ENCODE measurements at places on chromosomes 4 and X.

DNA sequence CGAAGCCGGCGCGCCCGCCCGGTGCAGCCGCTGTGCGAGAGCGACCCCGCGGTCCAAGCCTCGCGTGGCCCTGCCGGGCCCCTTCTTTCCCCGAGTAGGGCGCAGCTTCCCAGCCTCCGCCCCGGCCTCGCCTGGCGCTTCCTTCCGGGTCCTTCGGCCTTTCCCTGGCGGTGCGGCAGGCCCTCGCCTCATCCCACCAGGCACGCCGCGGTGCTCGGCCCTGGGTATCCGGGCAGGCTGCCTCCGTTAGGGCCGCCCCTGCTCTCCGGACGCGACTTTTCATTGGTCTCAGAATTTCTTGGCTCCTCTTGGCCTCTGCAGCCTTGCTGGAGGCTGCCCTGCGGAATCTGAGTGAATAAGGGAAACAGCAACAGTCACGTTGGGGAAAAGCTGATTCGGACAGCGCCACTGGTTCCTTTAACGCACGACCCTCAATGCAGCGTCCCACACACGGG is 429 bp downstream of the UVSSA start:
- DNase-seq, result no peak

DNA sequence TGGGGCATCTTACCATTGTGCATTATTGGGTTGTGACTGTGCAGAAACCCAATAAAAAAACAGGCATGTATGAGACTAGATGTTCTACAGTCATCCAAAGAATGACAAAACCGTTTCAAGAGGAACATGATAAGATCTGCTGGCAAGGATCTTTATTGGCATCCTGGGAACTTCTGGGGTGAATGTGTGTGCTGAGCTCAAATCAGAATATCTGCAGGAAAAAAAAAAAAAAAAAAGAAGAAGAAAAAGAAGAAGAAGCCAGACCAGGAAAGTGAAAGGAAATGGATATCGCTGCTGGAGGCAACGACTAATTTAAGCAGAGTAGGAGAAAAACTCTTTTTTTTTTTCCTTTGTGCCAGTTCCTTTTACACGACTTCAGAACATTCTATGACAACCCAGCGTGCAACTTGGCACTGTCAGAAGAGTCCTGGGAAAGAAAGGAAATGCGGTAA is 484.2 kb upstream of the BOD1L1 start:
- DNase-seq, result no peak

DNA sequence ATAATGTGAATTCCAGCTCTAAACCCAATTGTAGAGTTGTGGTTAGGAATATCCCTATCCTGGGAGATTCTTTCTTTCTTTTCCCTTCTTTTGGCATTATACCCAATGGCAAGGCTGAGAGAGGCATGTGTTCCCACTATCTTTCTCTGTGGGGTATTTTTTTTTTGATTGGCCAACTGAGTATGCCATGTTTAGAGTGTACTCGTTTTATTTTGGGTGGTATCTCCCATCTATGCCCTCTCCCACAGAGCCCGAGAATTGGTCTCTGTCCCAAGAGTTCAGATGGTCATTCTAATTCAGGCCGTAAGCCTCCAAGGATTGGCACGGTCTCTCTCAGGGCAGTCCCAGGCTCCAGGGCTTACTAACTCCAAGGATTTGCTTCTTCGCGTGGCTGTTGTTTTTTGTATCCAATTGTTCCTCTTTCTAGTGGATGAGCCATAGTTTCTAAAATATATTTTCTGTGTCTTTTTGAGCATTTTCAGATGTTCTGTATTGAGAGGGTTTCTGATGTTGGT is 198.8 kb downstream of the SLC4A4 start:
- no peak for DNase-seq

DNA sequence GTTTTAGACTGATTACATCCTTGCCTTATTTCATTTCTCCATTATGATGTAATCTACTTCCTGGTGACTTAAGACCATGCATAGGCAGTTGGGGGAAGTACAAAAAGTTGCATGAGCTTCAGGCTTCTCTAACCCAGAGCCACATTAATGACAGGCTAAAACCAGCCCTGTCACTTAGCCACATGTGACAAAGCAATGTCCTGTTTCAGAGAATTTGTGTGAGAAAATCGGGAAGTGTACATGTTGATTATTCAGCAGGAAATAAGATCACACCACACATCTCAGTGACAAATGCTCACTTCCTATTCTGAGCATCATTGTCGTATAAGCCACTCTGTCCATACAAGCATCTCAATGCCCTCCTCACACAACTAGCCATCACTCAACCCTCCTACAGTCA is 98.5 kb upstream of the MAGEB16 start:
- DNase-seq, result no peak

- DNase-seq, result no peak
These were observed 303.5 kb downstream of the BMPR1B start for GRCh38 chr4:95061220-95061619.

DNA sequence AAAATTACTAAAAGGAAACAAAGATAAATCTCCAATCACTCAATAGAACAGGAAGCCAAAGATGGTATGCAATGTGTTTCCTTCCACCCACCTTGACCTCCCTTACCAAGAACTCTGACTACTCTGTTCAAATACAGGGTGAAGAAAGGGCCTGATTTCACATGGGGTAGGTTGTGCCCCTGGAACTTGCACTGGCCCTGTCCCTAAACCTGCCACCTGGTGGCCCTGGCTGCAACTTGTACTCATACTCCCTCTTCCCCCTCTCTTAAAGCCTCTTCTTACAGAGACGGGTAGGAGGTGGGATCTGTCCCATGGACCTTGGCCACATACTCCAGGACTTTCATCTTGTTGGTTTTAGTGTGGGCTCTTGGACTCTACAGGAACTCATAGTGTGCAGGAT is 17.3 kb upstream of the TMEM185A start:
- no peak for DNase-seq

- DNase-seq, result no peak
These were observed 7.6 kb downstream of the TIGD4 start for GRCh38 chr4:152771741-152772533.

GRCh38 chr4:85496126-85496849 is 21.3 kb downstream of the ARHGAP24 start:
- DNase-seq, result no peak

GRCh38 chrX:31036895-31037294 is 34.9 kb downstream of the FTHL17 start:
- DNase-seq, result peak; percentile 17

GRCh38 chrX:47854474-47854873 is 17.8 kb downstream of the ZNF81 start:
- DNase-seq, result no peak

- DNase-seq, result no peak
These were observed 72.4 kb downstream of the YIPF6 start for GRCh38 chrX:68571292-68571609.

DNA sequence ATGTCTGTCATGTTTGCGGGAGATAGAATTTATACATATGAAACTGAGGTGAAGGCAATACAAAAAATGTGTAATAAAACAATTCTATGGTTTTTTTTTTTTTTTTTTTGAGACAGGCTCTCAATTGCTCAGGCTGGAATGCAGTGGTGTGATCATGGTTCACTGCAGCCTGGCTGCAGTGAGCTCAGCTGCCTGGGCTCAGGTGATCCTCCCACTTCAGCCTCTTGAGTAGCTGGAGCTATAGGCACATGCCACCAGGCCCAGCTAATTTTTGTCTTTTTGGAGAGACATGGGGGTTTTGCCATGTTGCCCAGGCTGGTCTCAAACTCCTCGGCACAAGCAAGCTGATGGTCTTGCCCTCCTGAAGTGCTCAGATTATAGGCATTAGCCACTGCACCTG is 10.1 kb downstream of the RADX start:
- DNase-seq, result no peak

DNA sequence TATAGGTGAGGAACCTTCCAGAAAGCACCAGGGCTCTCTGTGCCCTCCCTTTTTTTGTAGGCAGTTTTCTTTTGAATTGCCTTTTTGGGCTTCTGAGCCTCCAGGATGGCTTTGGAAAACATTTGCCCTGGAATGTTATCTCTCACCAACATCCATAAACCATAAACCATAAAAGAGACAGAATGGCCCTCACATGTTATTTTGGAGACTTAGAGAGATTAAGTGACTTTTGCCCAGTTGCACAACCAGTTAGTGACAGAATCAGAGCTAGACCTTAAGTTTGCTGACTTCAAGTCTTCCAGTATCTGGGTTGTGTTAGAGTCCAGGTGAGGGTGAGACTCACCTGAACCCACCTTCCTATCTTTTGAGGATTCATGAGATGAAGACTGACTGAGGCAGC is 153.0 kb upstream of the STX18 start:
- no peak for DNase-seq

DNA sequence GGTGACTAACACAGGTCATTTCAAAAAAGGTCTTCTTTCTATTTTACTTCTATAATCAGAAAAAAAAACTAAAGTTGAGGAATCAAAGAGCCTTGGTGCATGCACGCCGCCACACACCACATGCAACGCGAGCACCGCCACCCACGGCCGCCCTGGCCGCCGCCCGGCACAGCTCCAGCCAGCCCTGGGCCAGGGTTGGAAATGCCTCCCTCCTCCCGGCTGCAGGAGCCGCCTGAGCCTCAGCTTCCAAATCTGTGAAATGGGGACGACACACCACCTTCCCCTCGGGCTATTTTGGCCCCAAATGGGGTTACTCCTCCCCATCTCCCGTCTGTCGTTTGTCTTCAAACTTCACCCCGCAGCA is 39.7 kb upstream of the MAN2B2 start:
- no peak for DNase-seq

GRCh38 chr4:186643501-186644310 is 80.0 kb downstream of the FAT1 start:
- DNase-seq, result no peak

DNA sequence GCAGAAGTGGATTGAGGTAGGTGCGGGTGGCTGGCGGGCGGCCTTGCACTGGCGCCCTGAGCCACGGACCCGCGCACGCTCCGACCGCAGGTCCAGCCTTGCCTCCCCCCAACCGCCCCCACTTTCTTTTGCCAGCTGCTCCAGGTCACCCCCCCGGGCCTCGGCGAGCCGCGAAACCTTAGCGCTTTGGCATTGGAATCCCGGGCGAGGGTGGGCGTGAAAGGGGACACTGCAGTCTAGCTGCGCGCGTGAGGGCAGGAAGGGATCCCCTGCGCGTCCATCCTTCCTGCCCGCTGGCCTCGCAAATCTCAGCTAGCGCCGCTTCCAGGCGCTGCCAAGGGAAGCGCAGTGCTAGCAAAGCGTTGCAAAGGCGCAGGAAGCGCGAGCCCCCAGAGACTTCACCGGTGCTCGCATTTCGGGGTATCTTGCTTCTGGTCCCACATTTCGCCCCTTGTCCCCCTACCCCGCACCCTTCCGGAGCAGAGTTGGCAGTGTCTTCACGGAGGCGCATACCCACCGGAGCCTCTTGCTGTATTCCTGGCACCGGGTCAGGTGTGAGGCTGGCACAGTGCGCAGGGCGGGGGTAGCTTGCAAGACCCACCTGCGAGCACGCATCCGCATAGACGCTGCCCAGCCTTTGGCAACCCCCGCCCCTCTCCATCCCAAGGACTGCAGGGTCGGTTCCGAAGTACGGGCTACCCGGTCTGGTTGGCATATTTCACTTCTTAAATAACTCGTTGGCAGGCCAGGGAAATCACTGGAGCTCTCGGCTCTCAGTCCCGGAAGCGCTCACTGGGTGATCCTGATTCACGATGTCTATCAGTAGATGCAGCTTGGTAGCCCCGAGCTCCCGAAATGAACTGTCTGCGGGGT is 104.4 kb downstream of the UCHL1 start:
- peak; percentile 30 for DNase-seq

DNA sequence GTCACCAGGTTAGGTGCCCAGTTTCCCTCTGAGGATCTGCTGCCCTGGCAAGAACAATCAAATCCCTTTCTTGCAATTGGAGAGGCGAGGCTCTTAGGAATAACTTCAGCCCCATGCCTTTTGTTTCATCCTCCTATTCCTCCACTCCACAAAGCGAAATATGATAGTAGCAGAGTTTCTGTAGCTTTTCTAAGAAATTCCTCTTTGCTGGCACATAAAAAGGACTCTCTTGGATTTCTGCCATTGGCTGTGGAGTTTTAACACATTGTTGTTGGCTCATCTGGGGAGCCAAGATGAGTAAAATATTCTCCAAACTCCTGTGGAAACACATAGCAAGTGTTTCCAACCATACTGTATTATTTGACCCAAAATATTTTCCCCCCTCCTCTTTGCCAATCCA is 11.0 kb upstream of the ADGRG2 start:
- no peak for DNase-seq

GRCh38 chr4:8303485-8304281 is 34.1 kb downstream of the HTRA3 start:
- DNase-seq, result no peak

DNA sequence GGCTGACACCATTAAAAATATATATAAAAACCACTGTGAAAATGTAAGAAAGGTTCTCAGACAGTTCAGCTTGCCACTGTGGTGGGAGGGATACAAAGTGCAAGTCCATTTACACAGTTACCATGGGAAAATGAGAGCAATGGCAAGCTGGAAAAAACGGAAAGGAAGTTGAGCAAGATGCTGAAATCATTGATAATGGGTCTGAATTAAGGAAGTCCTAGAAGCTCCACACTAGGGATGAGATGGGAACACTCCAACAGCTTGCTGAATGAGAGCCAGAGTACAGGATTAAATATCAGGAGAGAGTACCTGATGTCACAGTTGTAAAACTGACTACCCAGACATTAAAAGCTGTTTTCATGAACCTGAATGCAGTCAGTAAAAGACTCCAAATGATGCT is 218.6 kb downstream of the PRDM5 start:
- DNase-seq, result no peak

- DNase-seq, result no peak
These were observed 14.6 kb downstream of the ATP10D start for GRCh38 chr4:47499700-47500099.

DNA sequence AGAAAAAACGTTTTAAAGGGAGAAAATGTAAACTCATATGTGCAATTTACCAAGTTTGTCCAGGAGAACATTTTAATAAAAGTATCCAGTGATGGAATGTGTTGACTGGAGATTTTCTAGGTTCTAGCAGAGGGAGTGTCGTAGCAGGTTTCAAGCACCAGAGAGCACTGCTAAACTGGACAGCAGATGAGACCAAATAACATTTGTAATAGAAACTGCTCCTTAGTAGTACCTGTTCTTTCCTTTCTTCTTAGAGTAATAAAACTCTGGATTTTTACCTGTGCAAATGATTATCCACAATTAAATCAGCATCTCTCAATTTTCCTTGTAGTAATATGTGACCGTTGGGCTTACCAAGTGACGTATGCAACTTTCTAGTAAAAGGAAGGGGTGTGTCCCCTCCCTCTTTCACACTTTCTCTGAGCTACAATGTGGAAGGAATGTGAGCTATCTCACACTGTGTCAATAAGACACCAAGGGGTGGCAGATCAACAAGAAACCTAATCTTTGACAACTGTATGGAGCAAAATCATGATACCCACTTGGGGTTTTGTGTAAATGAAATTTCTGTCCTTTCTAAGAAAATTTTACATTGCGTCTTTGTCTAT is 9.5 kb downstream of the HPGDS start:
- no peak for DNase-seq

- no peak for DNase-seq
These were observed 91.5 kb downstream of the LNX1 start for GRCh38 chr4:53499791-53500190.

DNA sequence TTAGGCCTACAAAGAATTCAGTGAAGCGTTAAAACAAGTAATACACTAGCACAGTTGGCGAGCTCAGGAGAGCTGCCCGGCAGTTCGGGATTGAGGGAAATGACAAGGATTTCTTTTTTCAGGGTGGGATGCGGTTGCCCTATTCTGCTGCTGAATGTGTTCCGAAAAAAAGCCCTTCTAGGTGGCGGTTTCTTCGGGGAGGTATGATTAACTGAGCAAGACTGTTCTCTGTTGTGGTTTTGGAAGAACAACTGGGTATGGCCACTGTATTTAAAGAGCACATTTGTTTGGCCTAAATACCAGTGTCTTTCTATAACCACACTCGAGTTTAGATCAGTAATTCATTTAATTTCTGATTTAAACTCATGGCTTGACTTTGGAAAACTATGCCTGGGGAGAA is 459.7 kb upstream of the FAT1 start:
- DNase-seq, result no peak

All from NCI-H748 treated with DMSO at 0.1 percent for 48 hours (cell line).